ENCODE measurements at places on chromosomes 12 and 14.

GRCh38 chr14:93693914-93694313 lies 94.4 kb downstream of the PRIMA1 start:
- DNase-seq: no peak

- DNase-seq: no peak
Observed at GRCh38 chr12:132018193-132018916, 68.6 kb downstream of the EP400 start.

GRCh38 chr12:4221258-4221620 lies 52.3 kb upstream of the CCND2 start:
- no peak for DNase-seq

GRCh38 chr12:52895726-52896189 lies 9.1 kb downstream of the KRT8 start:
- no peak for DNase-seq

DNA sequence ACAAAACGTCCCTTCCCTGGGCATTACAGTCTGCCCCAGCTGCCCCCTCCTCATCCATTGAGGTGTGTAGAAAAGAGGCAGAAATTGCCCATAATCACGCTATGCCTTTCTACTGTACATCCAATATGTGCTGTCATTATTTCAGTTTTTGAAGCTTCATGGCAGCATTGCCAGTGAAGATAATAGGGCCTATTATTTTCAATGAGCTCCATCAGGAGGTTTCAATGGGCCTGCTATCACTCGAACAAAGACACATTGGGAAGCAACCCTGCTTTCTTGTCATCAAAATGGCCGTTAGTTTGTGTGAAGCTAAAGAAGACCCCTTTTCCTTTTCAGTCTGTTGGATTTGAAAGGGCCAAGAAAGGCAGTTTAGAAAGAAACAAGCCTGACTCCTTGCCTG lies 653.8 kb downstream of the NOVA1 start:
- no peak for DNase-seq

GRCh38 chr14:31113794-31114193 lies 87.6 kb upstream of the STRN3 start:
- no peak for DNase-seq

Data from DMS 273 treated with DMSO at 0.1 percent for 48 hours (cell line).